ENCODE measurements at places on chromosomes 11 and 22. TPM values are rescaled to one million over a fixed set of nuclear protein-coding genes. Genes with fewer than 3 reads are reported as not detected.

The TNNT3 gene
- total RNA-seq: 45.2 TPM

The FDXACB1 gene
- total RNA-seq: 1.5 TPM

The PTPN5 gene
- total RNA-seq: 5.5 TPM

The KCNQ1OT1 gene
- total RNA-seq: 0.40 TPM

The P2RY2 gene
- total RNA-seq: 10.2 TPM

The OR51L1 gene
- not detected for total RNA-seq

Measured in heart right ventricle (tissue), 16 donors.